SIG-M5 (cell line): ENCODE measurements at places on chromosomes 7 and 10.

DNA sequence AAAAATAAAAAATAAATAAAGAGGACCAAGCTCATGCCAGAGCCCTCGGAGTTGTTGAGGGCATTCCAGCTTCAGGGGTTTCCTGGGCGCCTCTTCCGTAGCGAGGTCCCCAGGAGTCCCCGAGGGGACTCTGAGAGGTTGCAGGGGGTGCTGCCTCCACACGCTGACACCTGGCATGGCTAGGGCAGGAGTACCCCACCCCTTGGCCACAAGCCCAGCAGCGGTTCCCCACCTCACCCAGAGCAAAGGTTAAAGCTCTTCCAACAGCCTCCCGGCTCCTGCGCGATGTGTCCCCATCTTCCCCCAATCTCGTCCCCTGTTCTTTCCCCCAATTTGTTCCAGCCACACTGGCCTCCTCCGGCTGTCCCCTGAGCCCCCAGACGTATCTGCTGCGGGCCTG, 4.5 kb downstream of the AMZ1 start:
- DNase-seq, result no peak

DNA sequence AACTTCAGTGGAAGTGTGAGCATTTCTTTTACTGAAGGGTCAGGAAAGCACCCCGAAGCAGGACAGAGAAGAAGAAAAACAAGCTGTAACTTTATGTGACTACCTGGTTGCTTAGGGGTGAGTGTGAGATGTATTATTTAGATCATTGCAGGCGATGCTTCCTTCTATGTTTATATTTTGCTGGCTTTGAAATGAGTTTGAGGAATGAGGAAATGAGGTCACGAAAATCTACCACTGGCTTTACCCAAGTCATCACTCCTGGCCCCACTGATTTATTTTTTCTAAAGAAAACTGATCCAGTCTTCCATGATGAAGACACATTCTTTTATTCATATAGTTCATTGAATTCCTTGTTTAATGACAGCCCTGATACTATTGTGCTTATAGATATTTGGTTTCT, 716.6 kb upstream of the FZD8 start:
- DNase-seq, result no peak

DNA sequence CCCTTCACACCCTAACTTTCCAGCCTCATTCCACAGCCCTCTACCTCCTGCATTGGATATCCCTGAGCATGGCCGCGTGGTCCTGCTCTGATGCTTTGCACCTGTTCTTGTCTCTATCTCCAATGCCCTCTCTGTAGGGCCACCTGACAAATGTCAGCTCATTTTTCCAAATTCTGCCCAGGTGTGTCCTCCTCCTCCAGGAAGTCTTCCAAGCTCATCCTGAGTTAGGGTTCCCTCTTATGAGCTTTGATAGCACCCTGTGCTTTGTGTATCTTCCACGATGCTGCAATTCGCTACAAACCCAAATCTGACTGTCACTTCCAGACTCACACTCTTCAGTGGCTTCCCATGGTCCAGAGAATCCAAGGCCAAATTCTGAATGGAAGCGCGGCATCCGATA, 14.7 kb upstream of the SLC35B4 start:
- no peak for DNase-seq

DNA sequence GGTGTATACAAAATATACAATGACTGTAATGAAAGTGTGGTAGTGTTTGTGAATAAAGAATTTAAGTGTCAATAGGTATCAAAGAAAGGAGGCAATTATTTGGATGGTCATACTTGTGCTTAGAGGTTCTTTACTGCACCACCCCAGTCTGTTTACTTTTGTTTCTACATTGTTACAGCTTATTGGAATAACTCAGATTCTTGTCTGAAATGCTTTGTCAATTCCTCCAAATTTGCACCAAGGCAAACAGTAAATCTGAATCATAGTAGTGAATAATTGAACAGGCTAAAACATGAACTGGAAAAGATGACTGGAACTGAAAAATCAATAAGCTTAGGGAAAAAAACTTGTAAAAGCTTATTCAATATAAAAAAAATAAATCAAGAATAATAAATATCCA, 319.2 kb downstream of the EXOC4 start:
- no peak for DNase-seq

DNA sequence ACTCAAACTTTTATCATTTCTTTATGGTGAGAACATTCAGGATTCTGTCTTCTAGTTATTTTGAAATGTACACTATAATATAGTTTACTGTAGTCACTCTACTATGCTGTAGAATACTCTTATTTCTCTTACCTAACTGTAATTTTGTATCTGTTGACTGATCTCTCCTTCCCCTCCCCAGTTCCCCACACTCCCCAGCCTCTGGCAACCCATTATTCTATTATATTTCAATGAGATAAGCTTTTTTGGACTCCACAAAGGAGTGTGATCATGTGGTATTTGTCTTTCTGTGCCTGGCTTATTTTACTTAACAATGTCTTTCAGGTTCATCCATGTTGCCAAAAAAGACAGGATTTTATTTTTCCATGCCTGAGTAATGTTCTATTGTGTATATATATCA, 71.4 kb upstream of the DYNC1I1 start:
- DNase-seq, result no peak

DNA sequence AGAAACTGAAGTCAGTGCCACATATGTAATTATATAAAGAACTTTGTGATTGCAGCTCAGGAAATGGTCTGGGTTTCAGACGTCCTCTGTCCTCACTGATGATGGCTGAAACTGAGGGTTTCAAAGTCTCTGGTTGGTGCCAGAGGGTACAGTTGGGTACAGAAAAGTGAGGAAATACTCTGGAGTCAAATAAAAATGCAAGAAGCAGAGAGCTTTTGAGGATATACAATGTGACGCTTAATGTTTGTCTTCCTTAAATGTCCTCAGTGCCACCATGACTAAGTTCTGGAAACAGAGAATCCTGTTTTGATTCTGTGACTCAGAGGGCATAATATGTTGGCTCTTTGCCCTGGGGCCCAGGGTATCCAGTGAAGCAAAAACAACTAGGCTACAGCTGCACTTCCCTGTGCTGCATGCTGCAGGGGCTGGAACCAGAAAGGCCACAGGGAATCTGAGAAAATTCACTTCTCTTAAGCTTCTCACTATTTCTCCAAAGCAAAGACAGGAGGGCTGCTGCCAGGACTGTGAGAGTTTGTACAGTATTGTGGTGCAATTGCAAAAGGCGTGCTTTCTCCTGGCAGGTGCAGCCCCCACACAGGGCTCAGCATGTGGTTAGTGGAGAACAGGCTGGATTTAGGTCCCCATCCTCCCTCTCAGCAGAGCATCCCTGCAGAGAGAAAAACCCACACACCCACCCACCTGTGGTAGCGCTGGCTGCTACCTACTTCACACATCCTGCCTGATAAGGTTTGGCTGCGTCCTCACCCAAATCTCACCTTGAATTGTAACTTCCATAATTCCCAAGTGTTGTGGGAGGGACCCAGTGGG, 169.5 kb upstream of the SVIL start:
- no peak for DNase-seq

GRCh38 chr10:16690417-16690816, 126.8 kb downstream of the RSU1 start:
- no peak for DNase-seq

- DNase-seq, result no peak
Observed at GRCh38 chr7:22577470-22578001, 77.5 kb upstream of the STEAP1B start.

DNA sequence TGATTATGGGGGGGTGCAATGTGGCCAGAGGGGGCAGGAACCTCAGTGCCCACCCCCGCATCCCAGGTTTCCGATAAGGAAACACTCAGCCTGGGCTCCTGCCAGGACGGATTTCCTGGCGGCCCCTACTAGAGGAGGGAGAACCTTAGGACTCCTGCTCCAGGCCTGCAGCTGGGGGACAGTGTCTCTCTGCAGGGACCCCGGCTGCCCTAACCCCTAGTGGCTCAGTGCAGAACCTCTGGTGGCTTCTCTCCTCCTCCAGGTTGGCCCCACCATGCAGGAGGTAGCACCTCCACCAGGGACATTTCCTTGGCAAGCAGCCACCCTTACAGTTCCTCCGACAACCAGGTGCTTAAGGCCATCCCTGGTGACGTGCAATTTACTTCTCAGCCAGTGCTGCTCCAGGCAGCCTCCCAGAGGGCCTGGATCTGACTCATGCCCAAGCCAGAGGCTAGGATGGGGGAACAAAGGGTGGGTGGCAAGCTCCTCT, 31.9 kb downstream of the SH2B2 start:
- no peak for DNase-seq

DNA sequence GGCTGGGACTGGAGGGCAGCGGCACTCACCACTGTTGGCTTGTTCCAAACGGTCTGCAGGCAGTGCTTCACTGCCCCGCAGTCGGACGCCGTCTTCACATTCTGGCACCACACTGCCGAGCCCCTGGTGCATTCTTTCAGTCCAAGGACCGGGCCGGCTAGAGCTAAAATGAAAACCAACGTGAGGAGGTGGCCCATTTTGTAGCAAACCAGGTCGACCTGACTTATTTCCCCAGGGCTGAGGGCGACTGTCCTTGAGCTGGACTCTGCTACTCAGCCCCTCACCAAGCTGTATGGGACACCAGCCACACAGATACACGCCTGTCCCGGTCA, 16.7 kb downstream of the PSAP start:
- DNase-seq, result no peak

DNA sequence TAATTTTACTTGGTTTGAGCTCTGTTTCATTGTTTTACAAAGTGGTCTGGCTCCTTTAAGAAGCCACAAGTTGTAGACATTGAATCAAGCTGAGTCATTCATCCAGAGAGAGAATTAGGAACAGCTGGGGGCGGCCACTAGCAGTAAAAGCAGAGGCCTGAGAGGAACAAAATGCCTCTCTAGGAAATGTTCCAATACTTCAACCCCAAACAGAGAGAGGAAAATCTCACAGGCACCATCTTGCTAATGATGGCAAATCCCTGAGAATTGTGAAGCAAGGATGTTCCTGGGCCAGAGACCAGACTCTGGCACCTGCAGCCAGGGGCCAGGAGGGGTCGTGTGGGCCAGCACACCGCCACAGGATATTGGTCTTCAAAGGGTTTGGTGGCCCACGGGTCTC, 26.5 kb upstream of the TRIL start:
- DNase-seq, result no peak

DNA sequence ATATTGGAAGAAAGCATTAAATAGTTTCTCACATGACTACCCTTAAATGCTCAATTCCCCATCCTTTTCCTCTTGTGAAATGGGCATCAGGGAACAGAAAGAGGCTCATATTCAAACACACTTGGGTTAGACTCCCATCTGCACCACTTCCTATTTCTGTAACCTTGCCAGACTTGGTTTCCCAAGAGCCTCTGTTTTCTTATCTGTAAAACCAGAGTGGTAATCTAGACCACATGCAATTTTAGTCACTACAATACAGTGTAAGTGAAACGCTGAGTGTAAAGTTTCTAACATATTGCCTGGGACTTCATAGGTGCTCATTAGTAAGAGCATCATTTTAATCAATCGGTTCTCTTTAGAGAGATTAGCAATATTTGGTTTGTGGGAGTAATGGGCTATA, 136.3 kb downstream of the SORCS1 start:
- DNase-seq, result no peak

DNA sequence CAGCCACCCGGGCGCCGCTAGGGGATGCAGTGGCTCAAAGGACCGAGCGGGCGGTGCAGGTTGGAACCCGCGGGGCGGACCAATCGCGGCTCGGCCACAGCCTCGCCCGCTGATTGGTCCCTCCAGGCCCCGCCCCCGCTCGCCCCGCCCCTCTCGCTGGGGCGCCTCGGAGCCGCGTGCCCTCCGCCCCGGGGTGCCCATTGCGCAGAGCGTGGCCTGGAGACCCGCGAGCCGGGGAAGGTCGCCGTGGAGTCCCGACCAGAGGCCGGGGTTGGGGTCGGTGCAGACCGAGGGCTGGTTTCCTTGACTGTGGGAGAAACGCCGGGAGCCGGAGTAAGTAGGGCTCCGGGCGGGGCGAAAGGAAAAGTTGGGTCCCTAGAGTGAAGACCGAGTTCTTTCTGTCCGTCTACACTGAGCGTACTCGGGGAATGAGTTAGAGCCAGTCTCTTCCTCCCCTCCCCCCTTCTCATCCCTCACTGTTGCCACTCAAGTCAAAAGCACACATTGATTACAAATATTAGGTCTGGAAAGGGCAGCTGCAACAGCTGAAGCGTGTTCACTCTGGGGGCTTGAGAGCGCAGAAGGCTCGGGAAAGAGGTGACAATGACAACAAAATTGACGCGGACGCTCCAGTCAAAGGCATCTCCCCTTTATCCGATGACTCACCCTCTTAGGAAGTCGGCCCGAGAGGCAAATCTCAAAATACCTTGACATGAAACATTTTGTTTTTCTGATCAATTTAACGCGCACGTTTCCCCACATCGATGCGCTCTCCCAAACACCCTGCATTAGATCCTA, 843 bp upstream of the GATA3 start:
- DNase-seq, result peak; percentile 0

DNA sequence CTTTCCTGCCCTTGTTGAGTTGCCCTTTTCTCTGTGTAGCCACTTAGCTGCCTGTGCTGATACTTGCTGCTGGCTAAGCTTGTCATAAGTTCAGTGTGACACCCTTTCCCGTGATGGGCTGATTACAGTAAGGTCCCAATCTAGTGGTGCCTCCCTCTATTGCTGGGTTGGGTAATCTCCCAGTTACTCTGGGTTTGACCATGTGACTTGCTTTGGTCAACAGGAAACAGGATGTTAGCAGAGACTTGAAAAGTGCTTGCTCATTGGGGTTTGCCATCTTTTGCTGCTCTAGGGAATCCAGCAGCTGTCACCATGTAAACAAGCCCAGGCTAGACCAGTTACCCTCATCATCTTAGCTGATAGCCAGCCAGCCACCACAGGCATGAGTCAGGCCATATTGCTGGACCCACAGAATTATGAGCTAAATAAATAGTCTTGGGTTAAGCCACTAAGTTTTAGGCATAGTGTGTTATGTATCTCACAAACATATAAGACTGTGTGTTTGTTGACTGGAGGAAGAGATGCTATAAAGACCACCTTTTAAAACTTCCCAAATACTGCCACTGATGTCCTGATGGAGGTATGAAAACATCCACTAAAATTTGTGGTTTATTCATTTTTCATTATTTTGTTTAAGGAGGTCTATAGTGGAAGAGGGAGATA, 4.0 kb upstream of the LEP start:
- DNase-seq, result peak; percentile 56

DNA sequence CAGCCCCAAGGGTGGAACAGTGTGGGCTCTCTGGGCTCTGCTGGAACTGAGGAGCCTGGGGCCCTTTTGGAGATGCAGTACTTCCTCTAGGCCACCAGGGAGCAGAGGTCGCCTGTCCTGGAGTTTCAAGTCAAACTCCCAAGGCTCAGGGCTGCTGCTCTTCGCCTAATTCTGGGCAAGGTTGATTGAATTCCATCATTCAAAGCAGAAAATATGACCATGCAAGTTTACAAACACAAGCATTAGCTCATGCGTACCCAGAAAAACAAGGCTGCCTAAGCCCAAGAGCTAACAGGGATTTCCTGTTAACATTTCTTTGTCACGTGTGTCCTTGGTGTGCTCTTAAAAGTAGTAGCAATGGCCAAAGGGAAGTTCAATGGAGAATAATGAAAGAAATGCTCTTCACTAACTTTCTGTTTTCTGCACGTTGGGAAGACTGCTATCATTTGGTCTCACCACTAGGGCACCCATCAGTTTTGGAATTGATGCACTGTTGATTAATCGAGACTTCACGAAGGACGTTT, 20.1 kb downstream of the LDB3 start:
- no peak for DNase-seq
